Urinary bladder (tissue), 4 donors: ENCODE measurements at places on chromosomes 2 and 18. TPM values are rescaled to one million over a fixed set of nuclear protein-coding genes. Genes with fewer than 3 reads are reported as not detected.

GRCh38 chr2:126857502-126857901 is 41.2 kb upstream of the TEX51 start:
- DNase-seq = no peak

GRCh38 chr2:83142934-83143333 is 1316.1 kb downstream of the SUCLG1 start:
- DNase-seq = no peak

GRCh38 chr2:138476186-138476585 is 25.4 kb upstream of the SPOPL start:
- DNase-seq = no peak

ST8SIA5 gene
- 0.19 TPM for polyA plus RNA-seq

GCG gene
- not detected for polyA plus RNA-seq

PREB gene
- 49.1 TPM for polyA plus RNA-seq
